ENCODE measurements at places on chromosomes 2 and 18. TPM values are rescaled to one million over a fixed set of nuclear protein-coding genes. Genes with fewer than 3 reads are reported as not detected.

GRCh38 chr18:45850021-45850420, 24.5 kb downstream of the SIGLEC15 start:
- DNase-seq, result no peak

- no peak for DNase-seq
These were observed 961 bp upstream of the SLC40A1 start for GRCh38 chr2:189581354-189582139.

GRCh38 chr2:25165992-25166875, 2.1 kb downstream of the POMC start:
- peak; percentile 41 for DNase-seq

GRCh38 chr2:105893011-105893995, 148.6 kb downstream of the NCK2 start:
- DNase-seq, result peak; percentile 7

GRCh38 chr2:157504623-157505022, 60.7 kb upstream of the CYTIP start:
- DNase-seq, result no peak

The CCDC85A gene
- total RNA-seq, result not detected
